ENCODE measurements at places on chromosomes 4 and X. TPM values are rescaled to one million over a fixed set of nuclear protein-coding genes. Genes with fewer than 3 reads are reported as not detected.

Gene TMEM271
- total RNA-seq: not detected

Gene DKK2
- total RNA-seq: not detected

GRCh38 chr4:169818063-169818679 lies 60.4 kb upstream of the HPF1 start:
- H3K27ac ChIP-seq: no peak overlapping the region
- no peaks in the 10 kb centered on the region for H3K36me3 ChIP-seq
- H3K27me3 ChIP-seq: peaks cover 30% of the 10 kb centered on the region
- DNase-seq: no peak

- no peak overlapping the region for H3K27ac ChIP-seq
- no peak overlapping the region for H3K4me3 ChIP-seq
- H3K27me3 ChIP-seq: no peaks in the 10 kb centered on the region
Measured at GRCh38 chr4:108397850-108398249, 222.5 kb upstream of the RPL34 start.

Gene AFF2
- 0.90 TPM for total RNA-seq

DNA sequence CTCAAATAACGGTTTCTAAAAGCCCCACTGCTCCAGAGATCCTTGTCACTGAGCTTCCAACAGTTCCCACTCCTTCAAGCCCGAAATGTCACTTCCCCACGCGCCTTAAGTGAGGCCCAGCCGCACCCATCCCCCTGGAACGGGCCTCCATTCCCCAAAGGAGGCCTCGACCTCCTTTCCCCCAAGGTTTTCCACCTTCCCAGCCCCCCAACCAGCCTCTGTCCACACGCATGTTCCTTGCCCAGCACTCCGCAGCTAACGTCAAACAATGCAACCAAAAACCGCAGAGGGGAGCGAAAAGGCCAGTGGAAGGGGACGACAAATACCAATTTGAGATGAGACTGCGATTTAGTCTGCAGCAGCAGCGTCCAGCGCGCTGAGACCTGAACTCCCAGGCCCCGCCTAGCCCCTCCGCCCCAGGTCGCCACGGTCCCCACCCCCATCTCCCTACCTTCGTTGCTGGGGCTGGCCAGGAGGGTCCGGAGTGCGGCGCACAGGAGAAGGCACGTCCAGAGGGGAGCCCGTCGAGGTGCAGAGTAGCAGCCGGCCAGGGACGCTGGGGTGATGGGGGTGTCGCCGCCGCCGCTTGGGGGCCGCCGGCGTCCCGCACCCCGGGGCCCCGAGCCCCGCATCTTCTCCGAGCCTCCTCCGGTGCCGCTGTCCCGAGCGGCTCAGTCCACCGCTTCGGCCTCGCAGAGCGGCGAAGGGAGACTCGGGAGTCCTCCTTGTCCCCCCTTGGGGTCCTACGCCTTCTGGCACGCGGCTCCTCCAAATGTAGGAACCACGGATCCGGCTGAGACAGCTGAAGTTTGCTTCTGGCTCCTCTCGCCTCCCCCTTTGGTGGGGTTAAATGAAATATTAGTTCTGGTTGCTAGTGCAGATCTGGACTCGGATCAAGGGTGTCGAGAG lies 924 bp downstream of the EPHA5 start:
- H3K4me1 ChIP-seq: peaks cover 3% of the 10 kb centered on the region
- no peak overlapping the region for H3K27ac ChIP-seq
- peaks cover 4% of the 10 kb centered on the region for H3K36me3 ChIP-seq

Gene TACR3
- not detected for total RNA-seq

- H3K4me3 ChIP-seq: no peak overlapping the region
- H3K4me1 ChIP-seq: no peaks in the 10 kb centered on the region
- H3K27ac ChIP-seq: no peak overlapping the region
Measured at GRCh38 chrX:12595720-12596119, 195.5 kb upstream of the PRPS2 start.

DNA sequence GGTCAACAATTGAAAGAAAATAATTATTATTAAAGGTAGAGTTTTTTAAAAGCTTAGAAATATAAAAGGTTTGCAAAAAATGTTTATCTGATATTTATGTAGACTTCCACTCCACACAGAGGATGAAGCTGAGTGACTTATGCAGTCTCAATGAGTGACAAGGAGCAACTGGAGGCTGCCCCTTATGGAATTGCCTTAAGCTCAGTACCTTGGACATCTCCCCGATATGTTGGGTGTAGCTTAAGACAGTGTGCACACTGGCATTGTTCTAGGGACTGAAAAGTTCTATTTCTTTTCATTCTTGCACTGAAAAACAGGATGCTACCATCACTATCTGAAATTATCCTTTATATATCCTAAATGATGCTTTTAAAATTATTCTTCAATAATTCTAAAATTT lies 292.1 kb downstream of the PRDM5 start:
- H3K27me3 ChIP-seq: peaks cover under 1% of the 10 kb centered on the region
- H3K36me3 ChIP-seq: no peaks in the 10 kb centered on the region
- H3K4me1 ChIP-seq: no peaks in the 10 kb centered on the region
- H3K27ac ChIP-seq: no peak overlapping the region
- no peak overlapping the region for H3K4me3 ChIP-seq
- no peak for DNase-seq

GRCh38 chrX:116142976-116143375 lies 27.6 kb upstream of the AGTR2 start:
- H3K36me3 ChIP-seq: no peaks in the 10 kb centered on the region
- no peak overlapping the region for H3K27ac ChIP-seq
- no peak overlapping the region for H3K4me3 ChIP-seq
- H3K4me1 ChIP-seq: no peaks in the 10 kb centered on the region

- H3K36me3 ChIP-seq: no peaks in the 10 kb centered on the region
- no peak overlapping the region for H3K4me3 ChIP-seq
- no peak for DNase-seq
- no peaks in the 10 kb centered on the region for H3K4me1 ChIP-seq
Measured at GRCh38 chr4:41176340-41176739, 38.0 kb downstream of the APBB2 start.

Gene EDA
- total RNA-seq: 13.6 TPM

- H3K4me3 ChIP-seq: no peak overlapping the region
- H3K27ac ChIP-seq: no peak overlapping the region
- no peaks in the 10 kb centered on the region for H3K36me3 ChIP-seq
- no peak for DNase-seq
Measured at GRCh38 chrX:69060631-69061408, 104.4 kb downstream of the PJA1 start.

DNA sequence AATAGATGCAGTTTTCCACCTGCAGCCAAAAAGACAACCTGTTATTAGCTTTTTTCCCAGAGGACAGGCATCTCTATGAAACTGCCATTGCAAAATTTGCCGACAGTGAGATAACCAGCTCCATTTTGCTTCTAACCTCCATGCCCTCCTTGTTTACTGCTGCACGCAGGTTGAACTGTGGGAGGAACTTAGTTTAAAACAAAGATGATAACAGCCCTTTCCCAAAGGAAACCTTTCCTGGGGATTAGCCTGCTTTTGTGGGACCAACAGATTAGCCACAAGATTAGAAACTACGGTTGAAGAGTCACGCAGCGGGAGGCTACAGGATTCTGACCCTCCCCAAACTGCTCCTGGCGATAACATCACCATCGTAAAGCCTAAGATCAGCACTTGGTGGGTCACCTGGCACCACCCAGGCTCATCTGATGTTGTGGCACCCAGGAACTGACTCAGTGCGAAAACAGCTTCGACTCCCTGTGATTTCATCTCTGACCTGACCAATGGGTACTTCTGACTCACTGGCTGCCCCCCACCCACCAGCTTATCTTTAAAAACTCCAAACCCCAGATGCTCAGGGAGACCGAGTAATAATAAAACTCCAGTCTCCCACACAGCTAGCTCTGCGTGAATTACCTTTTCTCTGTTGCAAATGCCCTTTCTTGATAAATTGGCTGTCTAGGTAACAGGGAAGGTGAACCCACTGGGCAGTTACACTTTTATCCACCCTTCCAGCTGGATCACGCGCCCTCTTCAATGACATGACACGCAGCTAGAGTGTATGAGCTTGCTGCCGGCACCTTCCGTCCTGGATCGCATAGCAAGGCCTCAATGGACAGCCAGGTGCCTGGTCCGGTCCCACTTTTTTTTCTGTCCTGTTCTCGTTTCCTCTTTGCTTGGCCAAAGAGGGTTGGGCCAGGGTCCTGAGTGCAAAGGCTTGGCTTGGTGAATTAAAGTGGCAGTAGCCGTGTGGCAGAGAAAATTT lies 27.2 kb downstream of the NOP14 start:
- H3K27me3 ChIP-seq: no peaks in the 10 kb centered on the region
- H3K36me3 ChIP-seq: peaks cover 4% of the 10 kb centered on the region
- H3K27ac ChIP-seq: peak overlapping the region; percentile 96
- no peak for DNase-seq
- H3K4me3 ChIP-seq: peak overlapping the region; percentile 87
- H3K4me1 ChIP-seq: peaks cover 40% of the 10 kb centered on the region

- H3K27ac ChIP-seq: no peak overlapping the region
- peaks cover 10% of the 10 kb centered on the region for H3K27me3 ChIP-seq
- no peaks in the 10 kb centered on the region for H3K4me1 ChIP-seq
- no peak for DNase-seq
- H3K36me3 ChIP-seq: no peaks in the 10 kb centered on the region
Measured at GRCh38 chrX:43870758-43871419, 11.4 kb downstream of the MAOB start.

DNA sequence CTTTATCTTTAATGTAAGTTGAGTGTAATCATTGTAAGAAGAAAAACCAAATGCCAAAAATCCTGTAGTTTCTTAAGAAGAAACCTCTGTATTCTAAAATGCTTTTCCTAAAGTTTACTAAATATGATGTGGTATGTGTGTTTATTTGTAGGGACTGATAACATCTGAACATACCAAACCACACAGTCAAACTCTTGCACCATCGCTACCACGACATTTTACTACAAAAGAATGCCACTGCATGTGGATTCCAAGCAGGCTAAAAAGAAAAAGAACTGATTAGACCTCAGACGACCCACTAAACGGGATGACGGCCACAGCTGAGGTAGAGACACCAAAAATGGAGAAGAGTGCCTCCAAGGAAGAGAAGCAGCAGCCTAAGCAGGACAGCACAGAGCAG lies 46.1 kb downstream of the LAS1L start:
- H3K36me3 ChIP-seq: no peaks in the 10 kb centered on the region
- H3K4me3 ChIP-seq: no peak overlapping the region
- H3K27me3 ChIP-seq: no peaks in the 10 kb centered on the region
- DNase-seq: no peak
- H3K4me1 ChIP-seq: no peaks in the 10 kb centered on the region
- no peak overlapping the region for H3K27ac ChIP-seq

- H3K36me3 ChIP-seq: no peaks in the 10 kb centered on the region
- no peak overlapping the region for H3K4me3 ChIP-seq
- H3K27ac ChIP-seq: no peak overlapping the region
- peaks cover 4% of the 10 kb centered on the region for H3K27me3 ChIP-seq
Measured at GRCh38 chrX:17086317-17086716, 139.9 kb downstream of the REPS2 start.

Gene TLR3
- total RNA-seq: 1.5 TPM

Gene SMPX
- total RNA-seq: not detected

GRCh38 chrX:71420686-71421085 lies 54.5 kb downstream of the TAF1 start:
- DNase-seq: no peak
- H3K27ac ChIP-seq: no peak overlapping the region
- H3K4me3 ChIP-seq: no peak overlapping the region

- H3K4me1 ChIP-seq: no peaks in the 10 kb centered on the region
- H3K27ac ChIP-seq: no peak overlapping the region
- no peak overlapping the region for H3K4me3 ChIP-seq
- DNase-seq: no peak
Measured at GRCh38 chr4:128461291-128462102, 173.9 kb upstream of the PGRMC2 start.

GRCh38 chr4:73683033-73683432 lies 57.3 kb upstream of the CXCL8 start:
- no peak for DNase-seq
- H3K27me3 ChIP-seq: no peaks in the 10 kb centered on the region
- no peak overlapping the region for H3K4me3 ChIP-seq

Gene GYPA
- not detected for total RNA-seq

Gene UNC5C
- total RNA-seq: not detected

Gene SOWAHB
- total RNA-seq: not detected

Gene SORCS2
- total RNA-seq: not detected

- no peaks in the 10 kb centered on the region for H3K27me3 ChIP-seq
- H3K4me1 ChIP-seq: no peaks in the 10 kb centered on the region
- H3K4me3 ChIP-seq: no peak overlapping the region
- H3K36me3 ChIP-seq: no peaks in the 10 kb centered on the region
- no peak overlapping the region for H3K27ac ChIP-seq
Measured at GRCh38 chrX:4570151-4570550, 856.7 kb upstream of the PRKX start.

Gene FAM47C
- total RNA-seq: not detected

DNA sequence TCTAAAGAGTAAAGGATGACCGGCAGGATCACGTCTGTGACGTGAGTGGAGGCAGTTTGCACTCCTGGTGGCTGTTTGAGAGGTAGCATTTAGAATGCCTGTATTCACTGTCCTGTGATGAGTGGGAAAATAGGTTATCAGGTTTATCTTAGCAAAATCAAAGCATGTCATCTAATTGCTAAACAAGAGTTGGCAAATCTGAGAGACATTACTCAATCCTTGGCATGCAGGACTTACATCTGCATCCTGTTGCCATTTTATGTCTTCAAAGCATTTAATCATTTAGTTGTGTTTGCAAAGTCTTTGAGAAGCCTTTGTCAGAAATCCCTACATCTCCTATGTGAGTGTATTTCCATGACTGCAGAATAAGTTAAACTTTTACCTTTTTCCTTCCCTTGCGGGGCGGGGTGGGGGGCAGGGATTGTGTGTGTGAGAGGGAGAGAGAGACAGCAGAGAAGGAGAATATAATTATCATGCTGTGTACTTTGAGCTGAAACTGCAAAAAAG lies 41.4 kb upstream of the MSANTD1 start:
- H3K27me3 ChIP-seq: no peaks in the 10 kb centered on the region
- H3K4me3 ChIP-seq: no peak overlapping the region
- peaks cover 9% of the 10 kb centered on the region for H3K4me1 ChIP-seq
- peaks cover 3% of the 10 kb centered on the region for H3K36me3 ChIP-seq
- DNase-seq: no peak

GRCh38 chr4:126375462-126376054 lies 1060.8 kb downstream of the FAT4 start:
- H3K27me3 ChIP-seq: no peaks in the 10 kb centered on the region
- H3K4me3 ChIP-seq: no peak overlapping the region
- no peaks in the 10 kb centered on the region for H3K36me3 ChIP-seq
- H3K27ac ChIP-seq: no peak overlapping the region
- no peaks in the 10 kb centered on the region for H3K4me1 ChIP-seq

Gene EXOC1L
- total RNA-seq: not detected

- H3K27me3 ChIP-seq: no peaks in the 10 kb centered on the region
- peaks cover 6% of the 10 kb centered on the region for H3K36me3 ChIP-seq
- H3K4me3 ChIP-seq: peak overlapping the region; percentile 97
- peaks cover 33% of the 10 kb centered on the region for H3K4me1 ChIP-seq
- peak overlapping the region; percentile 94 for H3K27ac ChIP-seq
Measured at GRCh38 chr4:101346351-101347266, 717 bp downstream of the PPP3CA start.

DNA sequence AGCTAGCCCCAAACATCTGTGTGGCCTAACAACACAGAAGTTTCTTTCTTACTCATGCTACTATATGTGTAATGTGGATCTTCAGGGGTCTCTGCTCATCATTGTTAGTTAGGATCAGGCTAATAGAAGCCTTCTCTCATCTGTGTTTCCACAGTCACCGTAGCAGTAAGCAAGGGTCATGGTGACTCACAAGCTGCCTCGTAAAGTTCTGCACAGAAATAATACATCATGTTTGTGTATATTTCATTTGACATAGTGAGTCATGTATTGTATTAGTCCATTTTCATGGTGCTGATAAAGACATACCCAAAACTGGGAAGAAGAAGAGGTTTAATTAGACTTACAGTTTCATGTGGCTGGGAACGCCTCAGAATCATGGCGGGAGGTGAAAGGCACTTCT lies 38.7 kb downstream of the SLC4A4 start:
- no peak for DNase-seq
- H3K27ac ChIP-seq: no peak overlapping the region
- H3K4me3 ChIP-seq: no peak overlapping the region
- H3K36me3 ChIP-seq: no peaks in the 10 kb centered on the region

Gene NXF2B
- not detected for total RNA-seq

Gene PPP3CA
- 28.4 TPM for total RNA-seq
